ENCODE measurements at places on chromosomes 5 and 9.

DNA sequence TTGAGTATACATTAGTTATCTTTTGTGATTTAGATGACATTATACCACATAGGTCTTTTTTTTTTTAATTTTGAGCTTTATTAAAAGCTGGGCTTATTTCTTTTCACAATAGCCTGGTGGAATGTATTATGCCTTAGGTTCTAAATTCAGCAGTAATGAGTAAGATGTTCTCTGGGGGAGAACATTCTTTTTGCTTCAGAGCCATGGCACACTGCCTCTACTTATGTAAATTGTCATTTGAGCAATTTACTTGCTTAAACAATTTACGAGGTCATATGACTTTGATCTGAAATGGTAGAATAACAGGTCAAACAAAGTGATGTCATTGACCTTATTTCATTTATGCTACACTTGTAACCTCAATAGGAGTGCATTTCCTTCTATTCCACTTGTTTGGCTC lies 154.2 kb downstream of the FOCAD start:
- no peak for DNase-seq

DNA sequence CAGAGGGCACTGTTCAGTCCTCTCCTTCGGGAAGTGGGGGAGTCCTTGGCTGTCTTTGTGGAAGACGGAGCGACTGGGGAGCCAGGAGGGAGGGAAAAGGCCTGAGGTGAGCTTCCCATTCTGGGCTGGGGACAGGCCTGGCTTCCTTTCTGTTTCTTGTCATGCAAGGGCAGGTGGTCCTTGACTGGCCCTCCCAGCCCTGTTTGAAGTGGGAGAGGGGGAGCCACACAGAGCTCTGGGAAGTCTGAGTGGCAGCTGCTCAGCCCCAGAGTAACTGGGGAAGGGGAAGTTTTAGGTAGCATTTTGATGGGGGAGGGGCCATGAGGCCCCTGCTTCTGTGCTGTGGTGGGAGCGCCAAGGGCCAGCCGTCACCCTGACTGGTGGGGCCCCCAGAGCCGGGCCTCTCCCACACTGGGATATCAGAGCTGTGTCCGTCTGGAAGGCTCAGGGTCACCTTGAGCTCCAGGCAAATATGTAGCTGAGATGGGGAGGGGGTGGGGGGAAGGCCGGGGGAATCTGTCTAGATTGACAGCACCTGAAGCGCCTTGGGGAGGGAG lies 6.5 kb downstream of the UNC5A start:
- DNase-seq = no peak

- DNase-seq = no peak
These were observed 284.7 kb downstream of the FANCC start for GRCh38 chr9:95032580-95033341.

DNA sequence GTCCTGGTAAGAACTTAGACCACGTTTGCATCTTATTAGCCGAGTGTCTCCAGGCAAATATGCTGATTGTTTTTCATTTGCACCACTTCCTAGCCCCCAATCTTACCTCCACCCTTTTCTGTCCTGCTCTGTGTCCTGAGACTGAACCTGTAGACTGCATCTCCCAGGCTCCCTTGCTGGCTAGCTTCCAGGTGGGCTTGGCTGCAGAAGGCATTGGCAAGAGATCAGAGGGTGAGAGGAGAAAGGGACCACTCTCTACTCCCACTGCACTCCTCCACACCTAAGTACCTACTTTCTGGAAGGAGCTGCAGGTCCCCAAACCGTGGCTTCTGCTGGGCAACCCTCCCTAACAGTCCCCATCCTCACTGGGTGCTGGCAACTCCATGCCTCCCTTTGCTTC lies 59.9 kb upstream of the XPA start:
- DNase-seq = no peak

- DNase-seq = no peak
These were observed 642.4 kb upstream of the C9orf72 start for GRCh38 chr9:28215536-28216299.

DNA sequence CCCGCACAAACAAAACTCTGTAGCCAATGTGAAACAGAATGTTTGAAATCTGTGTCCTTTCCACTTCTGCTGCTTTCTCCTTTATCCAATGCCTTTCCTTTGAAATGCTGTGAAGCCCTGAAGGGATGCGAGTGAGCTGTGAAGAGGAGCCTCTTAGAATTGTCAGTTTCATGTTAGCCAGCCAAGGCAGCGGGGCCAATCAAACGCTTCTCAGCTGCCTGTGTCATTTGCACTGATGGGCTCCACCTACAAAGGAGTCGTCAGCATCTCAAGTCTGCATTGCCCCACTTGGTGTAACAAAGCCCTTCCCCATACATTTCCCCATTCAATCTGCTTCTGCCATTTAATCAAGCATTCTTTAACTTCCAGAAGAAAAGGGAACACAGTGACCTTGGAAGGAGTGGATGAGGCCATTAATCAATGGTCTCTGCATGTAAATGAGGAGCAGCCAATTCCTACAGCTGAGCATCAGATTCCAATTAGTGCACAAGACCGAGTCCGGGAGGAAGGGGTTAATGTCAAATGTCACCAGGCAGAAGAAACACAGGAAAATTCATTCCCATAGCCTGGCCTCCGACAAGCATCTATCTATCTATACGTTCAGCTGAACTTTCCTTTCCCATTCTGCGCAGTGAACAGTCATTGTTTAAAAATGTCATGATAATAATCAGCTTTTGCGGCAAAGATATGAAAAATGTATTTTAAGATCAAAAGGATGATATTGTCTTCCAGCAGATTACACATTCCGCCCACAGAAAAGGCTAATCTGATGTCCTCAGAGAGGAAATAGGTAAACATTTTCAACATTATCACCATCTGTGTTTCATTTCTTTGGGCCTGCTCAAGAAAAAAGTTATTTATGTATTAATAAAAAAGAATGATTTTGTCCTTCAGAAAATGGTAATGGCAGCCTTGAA lies 154.6 kb downstream of the FSTL4 start:
- DNase-seq = no peak

- DNase-seq = no peak
These were observed 11.9 kb downstream of the LPCAT1 start for GRCh38 chr5:1511651-1512540.

DNA sequence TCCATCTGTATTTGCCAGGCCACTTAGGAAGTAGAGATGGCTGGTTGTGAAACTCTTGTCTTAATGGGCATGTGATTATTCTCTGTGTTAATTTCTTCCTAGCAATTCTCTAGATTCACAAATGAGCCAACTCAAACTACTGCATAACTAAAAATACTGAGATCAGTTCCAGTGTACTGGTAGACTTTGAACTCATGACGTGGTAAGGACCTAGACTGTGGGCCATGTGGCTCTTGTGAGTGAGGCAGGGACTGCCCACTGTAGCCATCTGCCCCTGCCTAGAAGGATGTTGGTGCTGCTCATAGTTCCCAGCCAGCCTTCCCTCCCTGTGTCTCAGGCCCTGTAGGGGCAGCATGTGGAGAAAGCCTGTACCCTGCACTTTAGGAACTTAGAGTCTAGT lies 47.4 kb downstream of the CYSTM1 start:
- DNase-seq = no peak

GRCh38 chr5:3126639-3127038 lies 375.2 kb upstream of the IRX2 start:
- DNase-seq = no peak

DNA sequence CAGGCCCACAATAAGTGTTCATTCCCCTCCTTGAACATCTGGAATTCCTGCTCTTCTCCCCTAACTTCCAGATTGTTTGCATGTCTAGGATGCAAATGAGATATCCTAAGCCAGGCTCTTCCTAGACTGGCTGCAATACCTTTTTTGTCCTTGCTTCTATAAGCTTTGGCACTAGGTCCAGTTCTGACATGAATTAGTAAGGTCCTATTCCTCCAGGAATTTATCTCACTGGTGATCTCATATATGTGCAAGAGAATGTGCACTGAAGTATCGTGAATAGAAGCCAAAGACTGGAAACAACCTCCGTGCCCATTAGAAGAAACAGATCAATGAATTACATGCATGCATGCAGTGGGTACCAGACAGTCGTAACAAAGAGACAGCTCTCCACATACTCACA lies 25.2 kb downstream of the DUSP1 start:
- DNase-seq = no peak

- DNase-seq = no peak
These were observed 30.7 kb downstream of the UHRF2 start for GRCh38 chr9:6443661-6444060.

GRCh38 chr5:10563110-10563944 lies 543 bp upstream of the ANKRD33B start:
- DNase-seq = peak; percentile 46

DNA sequence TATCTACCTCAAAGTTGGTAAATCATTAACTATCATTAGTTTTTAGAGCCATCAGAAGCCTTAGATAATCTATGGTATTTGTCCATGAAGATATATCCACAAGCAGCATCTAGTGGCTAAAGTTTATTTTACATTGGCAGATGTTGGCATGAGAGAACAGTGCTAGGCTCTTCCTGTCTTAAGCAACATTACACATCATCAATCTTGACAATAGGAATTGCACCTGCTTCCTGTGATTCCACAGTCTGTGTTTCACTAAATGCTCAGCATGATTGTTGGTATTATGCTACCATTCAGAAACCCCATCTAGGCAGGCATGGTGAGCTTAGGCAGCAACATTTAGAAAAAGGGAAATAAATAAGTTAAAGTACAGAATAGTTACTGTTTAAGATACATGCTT lies 246.6 kb downstream of the SLCO4C1 start:
- DNase-seq = no peak

DNA sequence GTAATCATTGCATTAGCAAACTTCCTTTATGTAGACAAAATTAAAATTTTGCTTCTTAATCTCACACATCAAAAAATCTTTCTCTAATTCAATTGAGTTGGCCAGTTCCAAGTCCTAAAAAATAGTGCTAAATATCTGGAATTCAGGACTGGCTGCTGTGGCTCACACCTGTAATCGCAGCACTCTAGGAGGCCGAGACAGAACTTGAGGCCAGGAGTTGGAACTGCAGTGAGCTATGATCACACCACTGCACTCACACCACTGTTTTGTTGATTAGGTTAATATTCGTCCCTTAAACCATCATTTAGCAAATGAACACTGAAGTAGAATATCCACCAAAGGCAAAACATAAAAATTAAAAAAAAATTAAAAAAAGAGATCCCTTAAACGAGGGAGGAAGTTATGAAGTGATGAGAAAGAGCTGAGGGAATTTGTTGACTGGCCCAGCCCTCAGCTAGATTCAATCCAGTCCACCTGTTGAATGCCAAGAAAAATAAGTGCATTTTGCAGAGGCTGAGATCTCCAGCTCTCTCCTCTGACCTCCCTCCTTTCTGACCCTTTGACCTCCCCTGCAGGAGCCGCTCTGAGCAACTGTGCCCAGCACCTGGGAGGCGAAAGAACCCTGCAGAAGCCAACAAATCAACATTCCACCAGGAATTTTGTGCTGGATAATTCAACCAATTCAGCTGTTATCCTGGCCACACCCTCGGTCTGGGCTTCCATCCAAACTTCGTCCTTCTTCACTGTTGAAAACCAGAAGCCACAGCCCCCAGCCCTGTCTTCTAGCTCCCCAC lies 96.8 kb downstream of the OR2K2 start:
- no peak for DNase-seq

- no peak for DNase-seq
These were observed 592.3 kb downstream of the MAT2B start for GRCh38 chr5:164097749-164098148.

DNA sequence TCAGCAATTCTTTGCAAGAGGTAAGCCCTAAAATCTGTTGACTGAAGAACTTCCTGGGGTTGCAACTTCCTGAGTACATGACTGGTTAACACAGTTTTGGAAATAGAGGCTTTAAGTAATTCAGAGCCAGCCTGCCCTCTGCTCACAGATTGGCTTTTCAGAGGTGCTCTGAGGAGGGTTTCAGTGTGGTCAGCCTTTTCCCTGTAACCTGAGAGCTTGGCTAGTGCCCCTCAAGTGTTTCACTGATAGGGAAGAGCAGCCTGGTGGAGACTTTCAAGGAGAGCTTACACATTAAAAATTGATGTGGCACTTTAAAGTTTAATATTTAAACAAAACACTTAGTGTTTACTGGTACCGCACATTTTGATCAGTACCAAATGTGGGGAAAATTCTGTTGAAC lies 56.7 kb upstream of the FOXB2 start:
- DNase-seq = no peak

GRCh38 chr9:71302776-71303175 lies 181.4 kb upstream of the TRPM3 start:
- no peak for DNase-seq

Data from activated CD4-positive, alpha-beta T cell treated with anti-CD3 and anti-CD28 coated beads, Interleukin-2, amount 50 U/mL, for 16 hours (primary cell).